NCI-H187 treated with DMSO at 0.1 percent for 48 hours (cell line): ENCODE measurements at places on chromosomes 3 and 15.

DNA sequence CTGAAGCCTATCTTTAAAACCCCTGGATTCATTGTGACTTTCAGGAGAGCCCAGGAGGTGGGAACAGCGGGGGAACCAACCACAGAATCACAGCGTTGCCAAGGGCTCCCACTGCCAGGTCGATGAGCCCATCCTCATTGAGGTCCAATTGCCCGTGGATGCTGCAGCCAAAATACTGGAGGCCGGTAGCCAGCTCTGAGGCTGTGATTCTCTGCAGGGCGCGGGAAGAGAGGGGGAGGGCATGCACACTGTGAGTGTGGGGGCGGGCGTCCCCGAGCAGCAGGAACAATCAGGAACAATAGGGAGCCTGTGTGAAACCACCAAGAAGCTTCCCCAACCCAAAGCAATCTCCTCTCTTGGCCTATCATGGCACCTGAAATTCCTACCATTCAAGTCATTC lies 53.4 kb downstream of the FEM1B start:
- DNase-seq: no peak

DNA sequence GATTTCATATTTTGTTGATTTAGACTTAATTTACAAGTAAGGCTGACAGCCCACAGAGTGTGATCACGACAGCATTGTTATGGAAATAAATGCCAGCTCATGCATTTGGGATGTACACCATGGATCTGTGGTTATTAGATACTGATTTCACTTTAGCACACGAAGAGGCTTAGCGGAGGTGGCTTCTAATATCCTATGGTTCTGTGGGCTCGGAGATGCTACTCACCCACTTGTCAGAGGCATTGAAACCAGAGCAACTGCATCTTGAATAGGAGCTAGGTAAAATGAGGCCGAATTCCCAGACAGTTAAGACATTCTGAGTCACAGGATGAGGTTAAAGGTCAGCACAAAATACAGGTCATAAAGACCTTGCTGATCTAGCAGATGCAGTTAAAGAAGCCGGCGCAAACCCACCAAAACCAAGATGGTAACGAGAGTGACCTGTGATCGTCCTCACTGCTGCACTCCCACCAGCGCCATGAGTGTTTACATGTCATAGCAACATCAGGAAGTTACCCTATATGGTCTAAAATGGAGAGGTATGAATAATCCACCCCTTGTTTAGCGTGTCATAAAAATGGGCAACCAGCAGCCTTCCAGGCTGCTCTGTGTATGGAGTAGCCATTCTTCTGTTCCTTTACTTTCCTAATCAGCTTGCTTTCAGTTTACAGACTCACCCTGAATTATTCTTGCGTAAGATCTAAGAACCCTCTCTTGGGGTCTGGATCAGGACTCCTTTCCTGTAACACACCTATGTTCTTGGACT lies 117.5 kb downstream of the PGPEP1L start:
- DNase-seq: no peak

GRCh38 chr15:39919748-39920509 lies at the start of gene GPR176:
Gene GPR176, minus strand, starts transcription at chr15:39920266. Its CDS starts 240 bp downstream, at chr15:39920026.
- DNase-seq: no peak

- no peak for DNase-seq
Observed at GRCh38 chr3:36792342-36792741, 28.0 kb upstream of the DCLK3 start.

DNA sequence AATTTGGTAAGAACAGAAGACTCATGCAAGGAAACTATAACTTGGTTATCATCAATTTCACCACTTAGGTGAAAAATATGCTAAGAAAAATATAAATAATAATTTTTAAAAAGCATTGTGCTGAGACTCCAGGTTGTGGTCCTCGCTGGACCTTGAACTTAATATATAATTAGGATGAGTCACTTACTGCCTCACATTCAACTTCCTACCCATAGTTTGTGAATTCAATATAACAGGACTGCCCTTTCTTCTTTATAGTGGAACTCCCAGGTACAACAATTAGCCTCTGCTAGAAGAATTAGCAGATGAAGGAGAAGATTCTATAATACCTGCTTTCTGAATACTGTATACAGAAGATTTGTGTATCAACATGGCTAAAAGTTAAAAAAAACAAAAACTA lies 149.1 kb upstream of the SPRED1 start:
- no peak for DNase-seq

DNA sequence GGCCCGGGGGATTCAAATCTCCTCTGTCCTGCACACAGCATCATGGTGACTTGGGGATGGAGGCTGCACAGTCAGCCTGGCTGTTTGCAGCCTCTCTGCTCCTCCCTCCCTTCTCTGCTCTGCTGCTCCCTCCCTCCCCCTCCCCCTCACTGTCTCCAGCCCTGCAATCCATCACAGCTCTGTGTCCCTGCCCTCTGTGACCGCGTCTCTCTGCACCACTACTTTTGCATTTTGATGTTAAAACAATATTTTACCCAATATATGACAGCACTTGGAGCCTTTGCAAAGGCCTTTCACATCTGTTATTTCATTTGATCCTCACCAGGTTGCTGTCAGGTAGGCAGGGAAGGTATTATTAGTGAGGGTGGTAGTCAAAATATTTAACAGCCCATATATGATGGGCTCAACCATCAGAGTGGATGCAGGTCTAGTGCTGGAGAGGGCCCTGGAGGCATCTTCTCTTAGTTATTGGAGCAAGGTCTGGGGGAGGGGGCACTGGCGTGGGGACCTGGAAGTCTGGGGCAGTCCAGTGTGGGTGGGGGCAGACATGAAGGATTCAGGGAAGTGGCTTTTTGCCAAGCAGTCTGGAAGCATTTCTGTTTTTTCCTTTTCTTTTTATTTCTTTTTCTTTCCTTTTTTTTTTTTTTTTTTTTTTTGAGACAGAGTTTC lies 16.3 kb upstream of the VPS8 start:
- DNase-seq: no peak

GRCh38 chr15:90300988-90301706 lies 35.7 kb downstream of the NGRN start:
- no peak for DNase-seq

GRCh38 chr3:72077473-72078259 lies 292.7 kb upstream of the PROK2 start:
- no peak for DNase-seq

- DNase-seq: no peak
Observed at GRCh38 chr15:83064859-83065258, 2.2 kb downstream of the BTBD1 start.

DNA sequence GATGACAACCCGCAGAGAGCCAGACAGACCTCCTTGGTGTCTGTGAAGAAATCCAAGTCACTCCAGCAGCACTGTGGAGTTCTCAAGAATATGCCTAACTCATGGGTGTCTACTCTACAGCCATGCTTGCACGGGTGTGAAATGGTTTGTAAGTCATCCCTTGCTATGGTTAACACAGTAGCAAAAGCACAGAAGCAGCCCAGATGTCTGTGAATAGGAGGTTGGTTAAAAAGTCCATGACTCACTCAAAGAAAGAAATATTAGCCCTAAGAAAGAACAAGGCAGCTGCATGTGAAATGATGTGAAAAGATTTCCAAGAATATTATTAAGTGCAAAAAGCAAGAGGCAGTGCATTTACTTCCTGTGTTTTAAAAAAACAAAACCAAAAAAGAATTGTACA lies 12.1 kb upstream of the LIMD1 start:
- no peak for DNase-seq

- no peak for DNase-seq
Observed at GRCh38 chr3:187777331-187777941, 32.2 kb upstream of the BCL6 start.

DNA sequence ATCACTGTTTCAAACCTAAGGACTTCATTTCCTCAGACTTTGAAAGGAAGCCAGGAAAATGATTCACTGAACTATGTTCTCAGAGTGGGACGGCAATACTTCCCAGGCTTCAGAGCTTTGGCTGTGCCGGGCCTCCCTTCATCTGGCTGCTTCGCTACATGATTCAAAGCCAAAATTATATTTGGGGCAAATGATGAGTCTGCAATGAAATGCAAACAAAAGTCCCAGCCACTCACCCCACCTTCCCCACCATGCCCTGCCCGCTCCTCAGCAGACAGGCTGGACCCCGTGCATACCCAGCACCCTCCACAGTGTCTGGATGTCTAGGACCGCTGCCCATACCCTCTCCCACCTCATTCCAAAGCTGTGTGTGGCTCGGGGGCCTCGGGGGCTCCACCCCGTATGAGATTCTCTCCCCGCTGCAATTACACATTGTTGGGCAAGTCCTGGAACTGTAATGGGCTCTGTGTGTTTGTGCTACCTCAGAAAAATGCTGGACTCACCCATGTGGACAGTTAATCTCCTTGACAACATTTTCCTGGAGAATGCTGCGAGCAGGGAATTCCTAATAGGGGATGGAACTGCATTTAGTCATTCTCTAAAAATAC lies 32.2 kb downstream of the ATP10A start:
- no peak for DNase-seq

DNA sequence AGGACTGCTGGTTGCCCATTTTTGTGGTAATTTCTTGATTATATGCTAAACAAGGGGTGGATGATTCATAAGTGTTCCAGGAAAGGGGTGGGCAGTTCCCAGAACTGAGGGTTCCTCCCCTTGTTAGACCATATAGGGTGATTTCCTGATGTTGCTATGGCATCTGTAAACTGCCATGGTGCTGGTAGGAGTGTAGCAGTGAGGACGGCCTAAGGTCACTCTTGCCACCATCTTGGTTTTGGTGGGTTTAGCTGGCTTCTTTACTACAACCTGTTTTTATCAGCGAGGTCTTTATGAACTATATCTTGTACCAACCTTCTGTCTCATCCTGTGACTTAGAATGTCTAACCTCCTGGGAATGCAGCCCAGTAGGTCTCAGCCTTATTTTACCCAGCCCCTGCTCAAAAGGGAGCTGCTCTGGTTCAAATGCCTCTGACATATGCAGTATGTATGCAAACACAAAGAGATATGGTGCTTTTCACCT lies 46.2 kb downstream of the C3orf38 start:
- DNase-seq: no peak

DNA sequence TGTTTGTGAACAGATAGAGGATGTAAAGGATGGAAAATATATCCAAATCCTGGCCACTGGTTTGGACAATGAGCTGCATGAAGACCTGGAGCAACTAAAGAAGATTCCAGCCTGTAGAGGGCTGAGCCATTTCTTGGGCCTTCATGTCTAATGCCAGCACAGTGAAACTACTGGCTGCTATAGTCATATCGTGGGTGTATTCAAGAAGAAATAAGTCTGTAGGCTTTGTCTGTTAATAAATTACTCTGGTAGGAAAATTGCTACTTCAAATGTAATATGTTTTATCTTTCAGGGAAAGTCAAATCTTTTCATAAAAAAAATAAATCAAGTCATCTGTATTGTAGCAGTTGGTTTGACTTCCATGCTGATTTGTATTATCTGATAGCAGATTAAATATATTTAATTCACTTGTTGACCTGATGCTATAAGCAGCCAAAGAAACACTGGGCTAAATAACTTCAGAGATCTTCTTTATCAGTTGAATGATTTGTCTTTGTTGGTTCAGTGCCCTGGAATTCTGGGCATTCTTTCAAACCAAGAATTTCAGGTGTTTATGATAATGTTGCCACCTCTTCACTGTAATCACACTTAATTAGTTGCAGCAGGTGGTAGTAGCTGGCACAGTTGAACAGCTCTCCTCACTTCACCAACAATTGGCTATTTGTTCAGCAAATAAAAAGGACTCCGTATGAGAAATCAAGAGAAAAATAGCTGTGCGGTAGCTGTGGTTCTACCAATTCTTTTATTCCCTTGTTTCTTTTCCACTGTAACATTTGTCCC lies 1109.5 kb downstream of the NSUN3 start:
- DNase-seq: no peak
